CD4-positive, alpha-beta memory T cell (primary cell): ENCODE measurements at places on chromosomes 3 and 15. TPM values are rescaled to one million over a fixed set of nuclear protein-coding genes. Genes with fewer than 3 reads are reported as not detected.

DNA sequence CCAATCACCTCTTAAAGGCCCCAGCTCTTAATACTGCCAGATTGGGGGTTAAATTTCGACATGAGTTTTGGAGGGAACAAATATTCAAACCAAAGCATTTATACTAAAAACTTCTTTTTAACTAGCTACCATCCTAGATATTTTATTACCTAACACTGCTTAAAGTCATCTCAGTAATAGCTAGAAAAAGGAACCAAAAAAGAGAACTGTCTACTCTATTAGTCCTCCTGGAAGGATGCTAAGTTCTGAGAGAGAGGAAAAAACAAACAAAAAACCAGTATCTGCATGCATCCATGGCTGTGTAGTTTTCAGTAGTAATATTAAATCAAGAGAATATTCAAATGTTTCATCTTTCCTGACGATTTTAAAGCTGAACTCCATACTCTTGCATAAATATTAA lies 5.8 kb downstream of the CPOX start:
- peaks cover 4% of the 10 kb centered on the region for H3K36me3 ChIP-seq
- H3K4me3 ChIP-seq: no peak overlapping the region
- H3K27me3 ChIP-seq: no peaks in the 10 kb centered on the region
- peaks cover 26% of the 10 kb centered on the region for H3K4me1 ChIP-seq

GRCh38 chr3:134751831-134752230 lies 43.2 kb upstream of the EPHB1 start:
- H3K4me3 ChIP-seq: no peak overlapping the region
- H3K4me1 ChIP-seq: no peaks in the 10 kb centered on the region
- H3K27ac ChIP-seq: no peak overlapping the region
- H3K27me3 ChIP-seq: no peaks in the 10 kb centered on the region
- DNase-seq: no peak

- DNase-seq: no peak
- no peak overlapping the region for H3K27ac ChIP-seq
- H3K4me1 ChIP-seq: no peaks in the 10 kb centered on the region
- H3K27me3 ChIP-seq: no peaks in the 10 kb centered on the region
- no peaks in the 10 kb centered on the region for H3K36me3 ChIP-seq
Measured at GRCh38 chr15:24683736-24684135, 8.2 kb downstream of the NPAP1 start.

GRCh38 chr3:149401212-149401925 lies 23.9 kb upstream of the TM4SF1 start:
- no peaks in the 10 kb centered on the region for H3K4me1 ChIP-seq
- no peak overlapping the region for H3K4me3 ChIP-seq
- H3K36me3 ChIP-seq: no peaks in the 10 kb centered on the region
- H3K27ac ChIP-seq: no peak overlapping the region
- H3K27me3 ChIP-seq: no peaks in the 10 kb centered on the region
- DNase-seq: no peak

DNA sequence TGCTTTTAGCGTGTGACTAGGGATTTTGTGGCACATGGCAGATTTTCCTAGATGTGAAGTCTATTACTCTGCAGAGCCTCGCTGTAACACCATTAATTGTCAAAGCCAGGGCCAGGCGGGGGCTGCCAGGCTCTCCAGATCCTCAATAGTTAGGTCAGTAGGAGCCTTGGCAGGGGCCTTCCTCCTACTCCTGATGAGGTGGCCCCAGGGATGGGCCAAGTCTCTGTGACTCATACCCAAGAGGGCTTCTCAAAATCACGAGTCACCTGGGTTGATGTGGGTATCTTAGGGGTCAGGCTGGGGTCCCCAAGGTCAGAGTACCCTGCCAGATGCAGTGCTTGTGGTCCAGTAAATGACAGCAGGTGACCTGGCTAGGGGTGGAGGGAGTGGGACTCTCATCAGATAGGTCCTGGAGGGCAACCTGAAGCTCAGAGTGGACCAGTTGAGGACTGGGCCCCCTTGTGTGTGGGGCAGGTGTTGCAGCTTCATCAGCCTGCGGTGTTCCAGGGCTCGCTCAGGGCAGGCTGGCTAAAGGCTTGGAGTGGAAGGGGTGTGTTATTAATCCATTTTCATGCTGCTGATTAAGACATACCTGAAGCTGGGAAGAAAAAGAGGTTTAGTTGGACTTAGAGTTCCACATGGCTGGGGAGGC lies 88.5 kb upstream of the MYZAP start:
- H3K27ac ChIP-seq: no peak overlapping the region
- no peaks in the 10 kb centered on the region for H3K36me3 ChIP-seq
- H3K27me3 ChIP-seq: no peaks in the 10 kb centered on the region
- no peak for DNase-seq

- no peaks in the 10 kb centered on the region for H3K27me3 ChIP-seq
- H3K4me3 ChIP-seq: no peak overlapping the region
- DNase-seq: no peak
- H3K36me3 ChIP-seq: no peaks in the 10 kb centered on the region
Measured at GRCh38 chr3:29649815-29650547, 369.1 kb downstream of the RBMS3 start.

GRCh38 chr15:25478313-25478712 lies 39.5 kb upstream of the UBE3A start:
- no peak overlapping the region for H3K27ac ChIP-seq
- no peaks in the 10 kb centered on the region for H3K4me1 ChIP-seq
- no peaks in the 10 kb centered on the region for H3K27me3 ChIP-seq
- no peaks in the 10 kb centered on the region for H3K36me3 ChIP-seq
- DNase-seq: no peak

- no peak overlapping the region for H3K27ac ChIP-seq
- H3K4me1 ChIP-seq: no peaks in the 10 kb centered on the region
- no peaks in the 10 kb centered on the region for H3K27me3 ChIP-seq
- H3K36me3 ChIP-seq: no peaks in the 10 kb centered on the region
Measured at GRCh38 chr3:148075771-148076716, 621.7 kb upstream of the AGTR1 start.

GRCh38 chr3:190566043-190566933 lies 52.4 kb downstream of the IL1RAP start:
- no peak for DNase-seq
- no peaks in the 10 kb centered on the region for H3K27me3 ChIP-seq
- no peaks in the 10 kb centered on the region for H3K4me1 ChIP-seq
- H3K4me3 ChIP-seq: no peak overlapping the region
- peaks cover 4% of the 10 kb centered on the region for H3K36me3 ChIP-seq
- no peak overlapping the region for H3K27ac ChIP-seq

DNA sequence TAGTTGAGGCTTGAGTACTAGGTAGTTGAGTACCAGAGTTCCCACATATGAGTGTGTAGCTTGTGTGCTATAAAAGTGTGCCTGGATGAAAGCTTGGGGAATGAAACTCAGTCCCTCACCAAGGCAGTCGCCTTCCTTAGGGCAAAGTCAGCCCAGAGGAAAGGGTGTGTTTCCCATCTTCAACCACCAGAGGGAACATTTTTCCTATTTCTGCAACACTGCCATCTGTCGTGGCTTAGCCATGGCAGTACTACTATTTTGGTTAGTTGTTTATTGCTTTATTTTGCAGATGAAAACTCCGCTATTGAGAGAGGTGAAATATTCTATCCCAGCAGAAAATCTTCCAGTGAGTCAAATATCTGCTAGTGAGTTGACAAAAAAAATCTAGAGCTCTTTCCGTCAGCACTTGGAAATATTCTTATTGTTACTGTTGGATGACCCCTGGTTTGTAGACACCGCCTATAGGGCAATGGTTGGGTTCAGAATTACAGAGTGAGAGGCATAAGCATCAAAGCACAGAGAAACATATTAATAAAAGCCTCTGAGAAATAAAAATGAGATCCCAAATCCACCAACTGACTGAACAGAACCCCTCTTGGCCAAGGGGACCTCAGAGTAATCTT lies 239.9 kb downstream of the CPNE4 start:
- H3K36me3 ChIP-seq: no peaks in the 10 kb centered on the region
- no peaks in the 10 kb centered on the region for H3K27me3 ChIP-seq
- no peak overlapping the region for H3K4me3 ChIP-seq
- no peak overlapping the region for H3K27ac ChIP-seq
- H3K4me1 ChIP-seq: no peaks in the 10 kb centered on the region

- H3K27ac ChIP-seq: no peak overlapping the region
- H3K4me1 ChIP-seq: no peaks in the 10 kb centered on the region
- H3K27me3 ChIP-seq: no peaks in the 10 kb centered on the region
- no peak for DNase-seq
- no peaks in the 10 kb centered on the region for H3K36me3 ChIP-seq
Measured at GRCh38 chr3:5809586-5810246, 622.2 kb downstream of the EDEM1 start.

GRCh38 chr3:9362731-9363530 lies at the start of gene THUMPD3:
THUMPD3 (plus strand) TSS chr3:9363054; CDS start chr3:9365069, 2,015 bp downstream.
- H3K4me1 ChIP-seq: peaks cover 22% of the 10 kb centered on the region
- H3K27me3 ChIP-seq: no peaks in the 10 kb centered on the region
- H3K27ac ChIP-seq: peak within 1 kb of the TSS; percentile 91
- DNase-seq: peak; percentile 84

DNA sequence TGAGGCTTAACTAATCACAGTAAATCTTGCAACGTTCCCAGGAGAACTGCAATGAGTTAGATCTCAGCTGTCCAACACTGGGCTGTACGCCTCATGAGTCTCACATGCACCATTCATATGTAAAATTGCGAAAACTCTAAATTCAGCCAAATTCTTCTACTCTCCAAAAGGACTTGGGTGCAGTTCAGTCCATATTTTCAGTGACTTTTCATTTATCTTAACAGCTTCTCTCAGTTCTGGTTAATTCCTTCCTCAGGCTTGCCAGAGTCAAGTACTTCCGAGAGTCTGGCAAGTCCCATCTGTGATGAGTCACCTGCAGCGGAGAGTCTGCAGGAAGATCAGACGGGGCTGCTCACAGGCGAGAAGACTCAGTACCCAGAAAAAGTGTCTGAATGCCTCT lies 11.5 kb downstream of the CCDC80 start:
- no peaks in the 10 kb centered on the region for H3K36me3 ChIP-seq
- no peak overlapping the region for H3K27ac ChIP-seq
- no peaks in the 10 kb centered on the region for H3K4me1 ChIP-seq
- no peak overlapping the region for H3K4me3 ChIP-seq

DNA sequence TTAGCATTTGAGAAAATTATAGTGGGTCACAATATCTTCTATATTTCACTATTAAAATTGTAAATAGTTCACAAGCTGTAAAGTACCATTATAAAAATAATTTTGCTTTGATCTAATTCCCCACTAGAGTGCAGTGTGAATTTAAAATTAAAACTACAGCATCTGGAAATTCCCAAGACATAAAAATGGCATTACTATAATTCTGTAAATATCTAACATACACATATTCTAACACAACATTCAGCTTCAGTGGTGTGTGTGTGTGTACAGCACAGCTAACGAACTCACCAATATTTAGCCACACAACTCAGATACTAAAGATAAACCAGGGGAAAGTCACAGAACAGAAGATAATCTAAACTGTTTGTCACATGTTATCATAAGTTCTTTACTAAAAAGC lies 424.9 kb upstream of the ZNF385D start:
- H3K4me3 ChIP-seq: no peak overlapping the region
- H3K27ac ChIP-seq: no peak overlapping the region
- DNase-seq: no peak
- no peaks in the 10 kb centered on the region for H3K27me3 ChIP-seq
- H3K4me1 ChIP-seq: no peaks in the 10 kb centered on the region

DNA sequence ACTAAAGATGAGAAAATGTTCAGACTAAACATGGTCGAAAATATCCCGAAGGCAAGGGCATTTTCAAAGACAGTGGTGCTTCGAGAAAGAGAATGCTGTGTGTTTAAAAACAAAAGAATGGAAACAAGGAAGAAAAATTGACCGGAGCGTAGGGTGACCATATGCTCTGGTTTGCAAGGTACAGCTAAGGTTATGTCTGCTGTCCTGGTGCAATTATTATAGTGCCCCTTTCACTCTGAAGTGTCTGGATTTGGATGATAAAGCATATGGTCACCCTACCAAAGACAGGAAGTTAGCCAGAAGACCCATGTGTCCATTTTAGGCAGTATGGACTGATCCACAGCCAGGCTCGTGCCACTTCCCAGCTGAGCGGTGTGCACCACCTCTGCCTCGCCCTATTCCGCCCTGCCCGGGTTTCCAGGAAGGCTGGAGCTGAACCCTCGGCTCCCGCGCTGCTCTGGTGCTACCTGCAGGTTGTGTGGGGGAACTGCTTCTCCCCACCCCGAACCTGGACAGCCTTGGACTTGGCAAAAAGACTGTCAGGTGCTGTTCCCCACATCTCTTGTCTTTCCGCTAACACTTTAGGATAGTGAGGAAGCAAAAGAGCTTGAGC lies 25.2 kb downstream of the GOLGA6D start:
- H3K27me3 ChIP-seq: no peaks in the 10 kb centered on the region

DNA sequence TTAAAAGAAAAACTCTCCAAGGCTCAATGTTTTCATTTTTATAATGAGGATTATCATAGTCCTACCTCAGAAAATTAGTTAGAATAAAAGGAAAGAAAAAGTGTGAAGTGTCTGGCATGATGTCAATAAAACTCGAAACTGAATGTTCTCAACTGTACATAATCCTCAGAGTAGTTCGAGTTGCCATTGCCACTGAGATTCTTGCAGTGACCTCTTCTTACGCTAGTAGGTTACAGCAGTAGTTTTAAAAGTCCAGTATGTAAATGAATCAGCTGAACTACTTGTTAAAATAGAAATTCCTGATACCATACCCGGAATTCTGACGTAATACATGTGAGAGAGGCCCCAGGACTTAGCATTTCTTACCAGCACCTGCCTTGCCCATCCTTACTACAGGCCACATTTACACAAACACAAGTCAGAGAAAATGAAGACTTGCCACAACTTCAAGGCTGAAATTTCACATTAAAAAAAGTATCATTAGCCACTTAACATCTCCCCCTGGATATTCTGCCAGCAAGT lies 502.6 kb downstream of the FGF12 start:
- H3K4me3 ChIP-seq: no peak overlapping the region
- H3K4me1 ChIP-seq: no peaks in the 10 kb centered on the region
- DNase-seq: no peak
- H3K27ac ChIP-seq: no peak overlapping the region

DNA sequence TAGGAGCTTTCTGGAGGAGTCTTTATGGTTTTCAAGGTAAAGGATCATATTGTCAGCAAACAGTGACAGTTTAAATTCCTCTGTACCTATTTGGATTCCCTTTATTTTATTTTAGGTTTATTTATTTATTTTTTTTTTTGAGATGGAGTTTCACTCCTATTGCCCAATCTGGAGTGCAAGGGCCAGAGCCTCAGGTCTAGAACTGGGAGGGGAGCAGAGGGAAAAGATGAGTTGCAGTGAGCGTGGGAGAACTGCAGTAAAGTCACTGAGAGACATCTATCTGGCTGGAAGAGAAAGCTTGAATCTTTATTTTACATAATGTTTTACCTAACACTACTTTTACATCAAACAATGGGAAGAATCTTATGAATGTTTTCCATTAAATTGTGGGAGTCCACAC lies 49.5 kb upstream of the GK5 start:
- DNase-seq: no peak
- peaks cover 20% of the 10 kb centered on the region for H3K4me1 ChIP-seq
- no peak overlapping the region for H3K27ac ChIP-seq
- no peak overlapping the region for H3K4me3 ChIP-seq
- H3K27me3 ChIP-seq: no peaks in the 10 kb centered on the region
- H3K36me3 ChIP-seq: no peaks in the 10 kb centered on the region

The TM4SF1 gene
- not detected for total RNA-seq

The KBTBD13 gene
- total RNA-seq: not detected

The ARNT2 gene
- total RNA-seq: not detected

The CLDN18 gene
- total RNA-seq: not detected

The CCDC9B gene
- total RNA-seq: 2.6 TPM

The ANKRD63 gene
- not detected for total RNA-seq

The NECTIN3 gene
- 12.2 TPM for total RNA-seq
